ENCODE measurements at places on chromosomes 5 and 9.

DNA sequence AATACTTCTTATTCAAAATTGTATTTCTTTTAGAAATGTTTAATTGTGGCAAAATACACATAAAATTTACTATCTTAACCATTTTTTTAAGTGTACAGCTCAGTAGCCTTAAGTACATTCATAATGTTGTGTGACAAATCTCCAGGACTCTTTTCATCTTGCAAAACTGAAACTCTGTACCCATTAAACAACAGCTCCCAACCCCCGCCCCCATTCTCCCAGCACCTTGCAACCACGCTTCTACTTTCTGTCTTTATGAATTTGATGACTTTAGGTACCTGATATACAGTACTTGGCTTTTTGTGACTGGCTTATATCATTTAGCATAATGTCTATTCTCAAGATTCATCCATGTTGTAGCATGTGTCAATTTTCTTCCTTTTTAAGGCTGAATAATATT is 2.8 kb upstream of the IL5 start:
- DNase-seq = no peak

- no peak for DNase-seq
Measured at GRCh38 chr5:58545912-58546311, 37.0 kb upstream of the RAB3C start.

DNA sequence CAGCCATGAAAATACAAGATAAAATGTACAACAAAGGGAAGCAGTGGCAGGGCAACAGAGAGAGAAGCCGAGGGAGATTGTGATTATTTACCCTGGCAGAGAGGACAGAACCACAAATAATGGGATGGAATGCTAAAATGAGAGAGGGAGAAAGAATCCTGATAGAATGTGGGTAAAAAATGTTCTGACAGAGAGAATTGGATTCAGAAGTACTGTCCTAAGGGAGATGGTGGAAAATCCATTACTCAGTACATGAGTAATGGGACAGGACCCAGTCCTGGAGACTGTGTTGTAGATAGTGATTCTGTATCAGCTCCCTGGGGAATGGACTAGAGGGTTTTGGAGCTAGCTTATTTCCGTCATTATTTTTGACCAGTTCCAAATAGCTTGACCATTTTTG is 831.5 kb downstream of the MAT2B start:
- DNase-seq = no peak

GRCh38 chr5:9358961-9359685 is 186.8 kb downstream of the SEMA5A start:
- DNase-seq = no peak

All from GM04503 (cell line).